ENCODE measurements at places on chromosomes 16 and 17. TPM values are rescaled to one million over a fixed set of nuclear protein-coding genes. Genes with fewer than 3 reads are reported as not detected.

SPPL2C gene
- total RNA-seq, result not detected

TSPAN10 gene
- 0.66 TPM for total RNA-seq

C16orf96 gene
- 0.24 TPM for total RNA-seq

PYDC1 gene
- not detected for total RNA-seq

KRTAP4-3 gene
- total RNA-seq, result not detected

DNA sequence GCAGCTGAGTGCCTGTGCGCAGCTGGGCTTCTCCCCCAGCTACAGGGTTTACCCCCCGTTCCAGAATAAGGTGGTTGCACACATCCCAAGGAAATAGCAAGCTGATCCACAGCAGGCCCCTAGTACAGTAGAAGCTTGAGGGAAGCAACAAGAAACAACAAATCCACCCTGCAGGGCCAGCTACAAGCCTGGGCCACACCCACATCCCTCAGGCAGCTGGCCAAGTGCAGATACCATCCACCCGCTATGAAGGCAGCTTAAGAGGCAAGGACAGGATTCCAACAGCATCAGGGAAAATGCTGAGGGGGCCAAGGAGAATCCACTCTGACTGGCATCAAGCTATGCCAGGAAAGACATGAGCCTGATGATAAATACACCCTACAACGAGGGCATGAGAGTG is 66.9 kb upstream of the RCVRN start:
- no peak overlapping the region for H3K4me3 ChIP-seq
- no peaks in the 10 kb centered on the region for H3K27me3 ChIP-seq
- no peak overlapping the region for H3K27ac ChIP-seq
- H3K36me3 ChIP-seq, result no peaks in the 10 kb centered on the region
- no peak for DNase-seq
- H3K4me1 ChIP-seq, result no peaks in the 10 kb centered on the region

GRCh38 chr16:47574091-47575054 is 113.2 kb downstream of the PHKB start:
- H3K4me1 ChIP-seq, result no peaks in the 10 kb centered on the region
- no peak overlapping the region for H3K27ac ChIP-seq
- DNase-seq, result no peak
- H3K36me3 ChIP-seq, result no peaks in the 10 kb centered on the region
- H3K4me3 ChIP-seq, result no peak overlapping the region

- H3K4me1 ChIP-seq, result no peaks in the 10 kb centered on the region
- no peak overlapping the region for H3K4me3 ChIP-seq
- peak; percentile 64 for DNase-seq
- H3K27me3 ChIP-seq, result no peaks in the 10 kb centered on the region
- H3K27ac ChIP-seq, result no peak overlapping the region
Observed at GRCh38 chr17:82943751-82944150, 103.9 kb upstream of the ZNF750 start.

- no peak for DNase-seq
- H3K27me3 ChIP-seq, result no peaks in the 10 kb centered on the region
- no peaks in the 10 kb centered on the region for H3K4me1 ChIP-seq
- H3K4me3 ChIP-seq, result no peak overlapping the region
- no peaks in the 10 kb centered on the region for H3K36me3 ChIP-seq
Observed at GRCh38 chr16:1458977-1459341, 14.6 kb upstream of the CCDC154 start.

- no peak overlapping the region for H3K27ac ChIP-seq
- DNase-seq, result peak; percentile 42
- H3K27me3 ChIP-seq, result no peaks in the 10 kb centered on the region
- no peaks in the 10 kb centered on the region for H3K36me3 ChIP-seq
- H3K4me1 ChIP-seq, result no peaks in the 10 kb centered on the region
Observed at GRCh38 chr17:29138184-29138955, 41.8 kb downstream of the MYO18A start.

DNA sequence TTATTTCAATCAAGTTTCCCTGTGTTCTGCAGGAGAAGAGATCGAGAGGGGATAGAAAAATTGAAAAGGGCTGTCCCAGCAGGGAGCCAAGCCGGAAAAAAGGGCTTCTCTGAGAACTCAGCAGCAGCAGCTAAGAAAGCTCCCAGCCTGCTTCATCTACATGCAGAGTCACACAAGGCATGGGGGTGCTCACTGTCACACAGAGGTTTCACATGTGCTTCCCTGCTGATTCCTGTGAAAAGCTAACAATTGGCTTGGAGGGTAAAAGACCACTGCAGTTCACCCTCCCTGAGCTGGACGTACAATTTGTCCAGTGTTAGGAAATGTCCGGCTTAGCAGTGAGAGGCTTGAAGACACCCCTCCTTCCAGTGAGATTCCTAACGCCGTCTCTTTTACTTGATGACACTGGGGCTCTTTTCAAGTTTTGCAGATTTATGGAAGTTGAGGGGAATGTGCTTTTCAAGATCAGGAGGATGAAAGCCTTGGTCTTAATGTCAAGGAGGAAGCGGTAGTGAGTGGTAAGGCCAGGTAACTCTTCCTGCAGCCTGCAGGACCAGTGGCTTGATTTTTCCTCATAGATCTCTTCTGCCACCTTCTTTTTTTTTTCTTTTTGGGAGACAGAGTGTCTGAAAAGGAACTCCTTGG is 85.6 kb downstream of the WNT3 start:
- DNase-seq, result no peak
- H3K27ac ChIP-seq, result no peak overlapping the region
- H3K36me3 ChIP-seq, result peaks cover 5% of the 10 kb centered on the region
- H3K27me3 ChIP-seq, result no peaks in the 10 kb centered on the region
- no peak overlapping the region for H3K4me3 ChIP-seq

Data from aorta (tissue), 5 donors.